Transverse colon (tissue), 4 donors: ENCODE measurements at places on chromosomes 5 and 9. TPM values are rescaled to one million over a fixed set of nuclear protein-coding genes. Genes with fewer than 3 reads are reported as not detected.

GRCh38 chr9:89529243-89530035, 31.5 kb upstream of the SEMA4D start:
- DNase-seq = no peak

DNA sequence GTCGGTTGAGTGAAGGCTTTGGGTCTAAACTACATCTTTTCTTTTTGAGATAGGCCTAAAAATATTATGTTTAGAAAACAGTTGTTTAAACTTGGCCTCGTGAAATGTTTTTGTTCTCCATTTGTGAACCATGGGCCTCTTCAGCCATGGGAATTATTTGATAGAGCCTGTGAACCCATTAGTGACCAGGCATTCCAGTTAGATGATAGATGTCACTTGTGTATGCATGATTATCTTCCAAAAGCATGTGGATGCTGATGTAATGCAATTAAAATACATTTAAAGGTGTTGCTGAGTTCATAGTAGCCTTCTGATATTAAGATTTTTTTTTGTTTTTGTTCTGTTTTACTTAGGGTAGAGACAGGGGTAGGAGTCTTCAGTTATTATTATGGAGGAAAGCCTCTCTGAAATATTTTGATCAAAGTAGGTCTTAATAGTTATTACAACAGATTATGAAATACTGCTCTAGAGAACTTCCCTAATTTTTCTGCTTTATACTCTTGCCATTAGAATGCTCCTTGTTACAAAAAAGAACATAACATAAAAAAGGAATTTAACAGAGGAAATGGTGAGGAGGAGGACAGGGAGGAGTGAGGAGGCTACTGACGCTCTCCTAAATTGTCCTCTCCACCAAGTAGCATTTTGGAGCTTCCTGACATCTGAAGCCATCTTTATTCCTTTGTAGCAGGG, 32.9 kb downstream of the CPEB4 start:
- no peak for DNase-seq

GRCh38 chr5:113218906-113219517, 215.8 kb downstream of the TSSK1B start:
- no peak for DNase-seq

Gene BTNL3
- 146 TPM for total RNA-seq

DNA sequence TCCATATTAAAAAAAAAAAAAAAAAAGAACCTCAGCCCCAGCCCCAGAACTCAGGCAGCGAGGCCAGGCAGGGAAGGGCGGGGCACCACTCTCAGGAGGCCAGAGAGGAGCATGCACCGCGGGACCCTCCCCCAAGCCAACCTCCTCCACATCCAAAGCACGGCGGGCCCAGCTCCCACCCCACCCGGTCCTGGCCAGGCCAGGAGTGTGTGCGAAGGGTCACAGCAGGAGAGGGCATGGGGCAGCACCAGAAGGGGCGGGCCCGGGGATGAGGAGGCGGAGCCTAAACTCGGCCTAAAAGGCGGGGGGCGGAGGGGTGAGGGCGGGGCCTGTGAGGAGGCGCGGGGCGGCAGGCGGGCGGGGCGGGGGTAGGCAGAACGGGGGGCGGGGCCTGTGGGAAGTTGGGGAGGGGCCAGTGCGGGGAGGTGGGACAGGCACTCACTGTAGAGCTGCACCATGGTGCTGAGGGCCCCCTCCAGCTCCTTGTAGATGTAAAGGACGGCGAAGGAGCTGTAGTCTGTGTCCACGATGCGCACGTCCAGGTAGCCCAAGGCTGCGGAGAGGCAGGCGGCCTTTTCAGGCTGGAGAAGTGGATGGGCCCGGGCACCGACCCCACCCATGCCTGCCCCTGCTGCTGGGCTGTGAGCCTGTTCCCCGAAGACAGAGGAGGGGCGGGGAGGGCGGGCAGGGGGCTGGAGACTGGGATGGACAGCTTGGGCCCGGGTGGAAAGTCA, 1.2 kb downstream of the LCN15 start:
- DNase-seq = peak; percentile 52

Gene PNPLA7
- total RNA-seq = 21.6 TPM

DNA sequence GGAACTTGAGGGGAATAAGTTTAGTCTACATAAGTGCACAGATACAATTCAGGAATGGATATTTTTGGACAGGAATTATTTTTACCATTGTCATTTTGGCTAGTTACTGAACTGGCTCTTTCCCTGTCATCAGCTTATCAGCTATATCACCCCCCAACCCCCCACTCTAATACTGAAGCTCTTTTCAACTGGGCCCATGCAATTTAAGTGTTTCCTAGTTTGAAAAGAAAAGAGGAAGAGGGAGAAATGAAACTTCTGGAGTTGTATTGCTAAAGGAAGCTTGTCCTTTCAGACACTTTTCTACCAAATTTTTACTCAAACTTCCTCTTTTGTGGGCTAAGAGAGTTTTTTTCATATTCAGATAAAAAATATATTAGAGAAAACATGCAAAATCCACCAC, 18.5 kb upstream of the TIMD4 start:
- no peak for DNase-seq

DNA sequence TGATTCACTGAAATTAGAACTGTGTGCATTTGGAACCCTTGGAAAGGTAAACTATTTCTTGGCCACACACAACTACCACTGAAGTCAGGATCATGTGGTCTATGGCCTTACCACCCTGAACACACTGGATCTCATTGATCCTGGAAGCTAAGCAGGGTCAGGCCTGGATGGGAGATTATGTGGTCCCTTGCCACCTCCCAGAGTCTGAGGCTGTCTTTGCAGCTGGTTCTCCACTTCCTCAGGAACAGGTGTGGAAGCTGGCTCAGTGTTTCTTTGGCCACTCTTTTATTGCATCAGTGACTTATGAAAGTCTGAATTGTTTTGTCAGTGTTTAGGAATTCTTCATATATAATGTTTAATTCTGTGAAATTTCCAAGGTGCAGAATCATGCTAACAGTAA, 89.2 kb downstream of the TEK start:
- DNase-seq = no peak

DNA sequence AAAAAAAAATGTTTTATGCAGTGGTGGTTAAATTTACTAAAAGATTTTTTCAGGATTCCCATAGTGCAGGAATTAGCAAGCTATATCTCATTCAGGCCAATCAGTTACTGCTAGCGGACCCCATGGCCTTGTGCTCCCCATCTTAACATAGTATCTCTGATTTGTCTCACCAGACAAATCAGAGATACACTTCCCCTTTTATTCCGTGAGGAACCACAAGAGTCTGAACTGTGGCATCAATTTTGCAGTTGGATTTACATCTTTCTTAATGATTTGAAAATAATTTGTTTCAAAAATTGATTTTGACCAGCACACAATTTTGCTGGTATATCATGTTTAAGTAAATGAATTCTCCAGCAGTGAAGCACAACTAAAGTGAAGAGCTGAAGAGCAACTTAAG, 17.9 kb downstream of the ITGA1 start:
- DNase-seq = no peak

GRCh38 chr5:174945853-174946252, 221.5 kb downstream of the MSX2 start:
- no peak for DNase-seq
